ENCODE measurements at places on chromosomes 3 and 15.

DNA sequence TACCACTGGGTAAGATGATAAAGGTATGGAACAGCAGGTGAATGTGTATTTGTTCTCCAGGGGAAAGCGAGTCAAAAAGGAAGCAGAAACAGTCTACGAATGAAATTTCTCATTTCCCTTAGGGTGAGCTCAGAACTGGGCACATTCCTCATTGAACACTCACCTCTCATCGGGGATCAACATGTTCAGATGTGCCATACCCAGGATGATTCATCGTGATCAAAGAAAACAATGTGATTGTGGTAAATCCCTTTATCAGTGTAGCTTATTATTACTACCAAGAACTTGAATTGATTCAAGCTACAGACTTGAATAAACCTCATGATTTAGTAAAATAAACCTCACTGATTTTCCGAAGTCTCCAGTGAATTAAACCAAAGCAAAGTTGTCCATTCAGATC is 72.1 kb downstream of the GJD2 start:
- DNase-seq = no peak

- no peak for DNase-seq
These were observed 28.3 kb upstream of the GALNT15 start for GRCh38 chr3:16146015-16146730.

DNA sequence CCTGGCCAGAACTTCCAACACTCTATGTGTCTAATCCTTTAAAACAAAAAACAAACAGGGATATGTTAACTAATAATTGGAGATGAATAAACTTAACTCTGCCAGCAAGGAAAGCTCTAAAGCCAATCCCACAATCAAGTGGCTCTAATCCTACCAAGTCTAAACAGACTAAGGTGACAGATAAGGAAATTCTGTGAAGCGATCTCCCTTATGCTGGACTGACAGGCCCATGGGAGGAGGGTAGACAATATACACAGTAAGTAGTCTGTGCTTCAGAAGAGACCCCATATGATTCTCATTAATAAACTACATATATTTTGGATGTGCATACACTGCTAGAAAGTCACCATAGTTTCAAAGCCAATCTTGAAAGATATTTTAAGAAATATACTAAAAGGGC is 10.1 kb downstream of the VPS13C start:
- DNase-seq = no peak

- no peak for DNase-seq
These were observed 12.1 kb upstream of the FBLN2 start for GRCh38 chr3:13536832-13537231.

GRCh38 chr3:16323737-16324136 is 58.7 kb downstream of the OXNAD1 start:
- DNase-seq = no peak

- no peak for DNase-seq
These were observed 57.0 kb downstream of the MLH1 start for GRCh38 chr3:37050282-37050681.

DNA sequence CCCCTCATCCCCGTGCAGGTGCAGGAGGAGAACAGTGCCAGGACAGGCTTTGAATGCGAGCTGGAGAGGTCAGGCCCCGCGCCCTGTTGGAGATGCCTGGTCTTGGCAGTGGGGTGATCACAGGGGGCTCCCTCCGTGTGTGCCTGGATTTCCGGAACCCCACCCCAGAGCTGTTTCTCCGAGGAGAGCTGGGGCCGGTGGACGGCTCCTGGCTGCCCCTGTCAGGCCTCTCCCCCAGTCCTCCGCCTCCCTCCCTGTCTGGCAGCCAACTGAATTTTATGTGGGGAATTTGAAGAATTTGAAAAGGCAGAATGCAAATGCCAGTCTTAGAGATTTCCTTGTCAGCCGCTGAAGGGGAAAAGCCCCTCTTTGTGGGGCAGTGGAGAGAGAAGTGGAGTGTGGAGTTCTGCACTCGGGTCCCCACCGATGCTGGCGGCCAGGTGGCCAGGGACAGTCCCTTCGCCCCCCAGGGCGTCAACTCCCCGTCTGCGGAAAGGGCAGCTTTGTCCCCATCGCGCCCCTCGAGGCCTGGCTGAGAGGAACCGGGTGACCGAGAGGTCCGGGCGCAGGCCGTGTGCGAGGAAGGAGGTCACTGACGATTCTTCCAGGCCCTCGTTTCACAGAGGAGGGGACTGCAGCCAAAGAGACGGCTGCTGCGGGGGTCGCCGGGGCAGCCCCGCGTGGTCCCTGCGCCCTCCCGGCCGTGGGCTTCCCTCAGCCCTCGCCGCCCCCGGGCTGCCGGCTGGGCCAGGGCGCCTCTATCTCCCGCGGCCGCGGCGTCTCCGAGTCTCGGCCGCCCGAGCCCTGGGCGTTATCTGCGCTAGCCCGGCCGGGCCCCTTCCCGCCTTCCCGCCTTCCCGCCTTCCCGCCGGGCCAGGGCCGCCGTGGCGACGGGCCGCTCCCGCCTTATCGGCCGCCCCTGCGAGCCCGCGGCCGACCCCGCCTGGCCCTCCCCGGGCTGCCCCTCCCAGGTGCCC is 56.0 kb upstream of the LCTL start:
- no peak for DNase-seq

- DNase-seq = no peak
These were observed 315.1 kb upstream of the PROK2 start for GRCh38 chr3:72100080-72100511.

GRCh38 chr3:194256040-194256945 is 94.8 kb downstream of the CPN2 start:
- DNase-seq = no peak

GRCh38 chr15:66564136-66565041 is 1.4 kb downstream of the LCTL start:
- DNase-seq = no peak

- DNase-seq = no peak
These were observed 21.5 kb upstream of the TIMP4 start for GRCh38 chr3:12180218-12180617.

DNA sequence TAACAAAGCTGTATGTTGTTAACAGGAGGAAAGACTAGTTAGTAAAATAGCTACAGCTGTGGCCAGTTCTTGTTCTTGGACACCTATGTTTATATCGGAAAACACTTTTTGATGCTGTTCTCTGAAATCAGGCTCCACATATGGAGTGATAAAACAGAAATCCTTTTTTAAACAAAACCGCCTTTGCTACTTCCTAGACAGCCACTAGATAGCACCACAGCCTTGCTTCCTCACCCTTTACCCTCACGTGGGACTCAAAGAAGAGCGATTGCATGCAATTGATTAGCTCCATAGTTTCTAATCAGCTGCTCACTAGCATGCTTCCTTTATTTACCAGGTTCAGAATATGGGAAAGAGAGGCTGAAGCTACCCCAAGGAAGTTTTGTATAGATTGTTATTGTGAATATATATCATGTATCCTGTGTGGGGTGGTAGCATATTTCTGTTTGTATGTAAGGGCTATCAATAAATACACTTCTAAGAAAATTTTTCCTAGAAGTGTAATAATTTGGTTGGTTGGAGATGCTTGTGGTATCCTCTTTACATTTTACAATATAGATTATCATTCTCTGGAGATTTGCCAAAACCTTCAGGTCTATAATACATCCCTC is 4.3 kb upstream of the MTFMT start:
- DNase-seq = peak; percentile 23

DNA sequence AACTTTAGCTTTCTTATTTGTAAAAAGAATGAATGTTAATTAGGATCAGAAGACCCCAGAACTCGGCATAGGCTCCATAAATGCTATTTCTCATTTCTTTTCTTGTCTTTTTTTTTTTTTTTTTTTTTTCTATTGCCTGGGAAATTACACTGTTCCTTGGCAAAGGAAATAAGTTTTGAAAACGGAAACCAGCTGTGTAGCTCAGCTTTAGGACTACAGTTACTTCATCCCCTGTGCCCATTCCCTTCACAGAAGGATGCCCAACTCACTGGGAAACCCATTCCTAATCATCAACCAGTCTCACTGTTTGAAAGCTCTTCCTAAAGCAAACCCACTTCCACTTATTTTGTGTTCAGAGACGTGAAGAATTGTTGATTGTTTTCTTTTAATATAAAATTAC is 254.0 kb upstream of the IL12A start:
- no peak for DNase-seq

DNA sequence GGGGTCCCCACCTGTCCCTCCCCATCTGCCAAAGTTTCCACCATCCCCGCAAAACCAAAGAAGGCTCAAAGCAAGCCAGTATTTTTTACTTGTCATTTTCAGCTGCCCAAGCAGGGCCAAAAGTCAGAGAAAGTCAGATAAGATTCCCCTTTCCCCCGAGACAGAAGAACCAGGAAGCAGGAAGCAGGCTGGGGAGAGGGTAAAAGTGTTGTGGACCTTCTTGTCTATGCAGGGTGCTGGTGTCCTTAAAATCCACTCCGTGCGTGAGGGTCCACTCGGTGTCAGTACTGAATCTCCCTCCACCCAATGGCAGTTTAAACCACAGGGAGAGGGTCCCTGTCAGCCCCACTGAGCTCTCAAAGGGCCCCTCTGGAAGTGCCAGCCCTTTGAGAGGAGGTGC is 20.2 kb upstream of the RPL32 start:
- DNase-seq = no peak

DNA sequence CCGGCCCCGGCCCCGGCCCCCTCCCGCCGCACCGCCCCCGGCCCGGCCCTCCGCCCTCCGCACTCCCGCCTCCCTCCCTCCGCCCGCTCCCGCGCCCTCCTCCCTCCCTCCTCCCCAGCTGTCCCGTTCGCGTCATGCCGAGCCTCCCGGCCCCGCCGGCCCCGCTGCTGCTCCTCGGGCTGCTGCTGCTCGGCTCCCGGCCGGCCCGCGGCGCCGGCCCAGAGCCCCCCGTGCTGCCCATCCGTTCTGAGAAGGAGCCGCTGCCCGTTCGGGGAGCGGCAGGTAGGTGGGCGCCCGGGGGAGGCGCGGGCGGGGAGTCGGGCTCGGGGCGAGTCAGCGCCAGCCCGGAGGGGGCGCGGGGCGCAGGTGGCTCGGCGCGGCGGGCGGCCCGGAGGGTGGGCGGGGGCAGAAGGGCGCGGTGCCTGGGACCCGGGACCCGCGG is 352 bp downstream of the CHRD start:
- no peak for DNase-seq

GRCh38 chr3:186520957-186521842 is 23.0 kb downstream of the CRYGS start:
- DNase-seq = peak; percentile 85

DNA sequence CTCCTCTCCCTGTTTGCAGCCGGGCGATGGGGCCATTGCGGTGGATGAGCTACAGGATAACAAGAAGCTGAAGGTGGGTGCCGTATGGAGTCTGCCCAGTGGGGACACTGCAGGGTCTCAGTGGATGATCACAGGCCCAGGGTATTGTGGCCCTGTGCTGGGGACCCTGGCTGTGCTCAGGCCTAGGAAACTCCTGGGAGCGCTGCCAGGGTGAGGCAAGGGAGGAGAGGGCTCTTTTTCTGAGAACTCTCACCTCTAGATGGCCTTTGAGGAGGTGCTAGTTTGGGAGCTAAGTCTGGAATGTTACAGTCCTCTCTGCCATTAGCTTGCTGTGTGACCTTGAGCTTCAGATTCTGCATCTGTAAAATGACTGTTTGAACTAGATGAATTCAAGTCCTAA is 16.4 kb downstream of the SLC24A1 start:
- DNase-seq = no peak

- DNase-seq = no peak
These were observed 19.4 kb downstream of the CA12 start for GRCh38 chr15:63362196-63362595.

- no peak for DNase-seq
These were observed 170.4 kb upstream of the ATP10A start for GRCh38 chr15:26033493-26033892.

GRCh38 chr3:53154881-53155285 is 6.1 kb upstream of the PRKCD start:
- DNase-seq = no peak

- DNase-seq = no peak
These were observed 41.9 kb downstream of the NMD3 start for GRCh38 chr3:161263057-161263456.

- DNase-seq = no peak
These were observed 7.8 kb downstream of the BLOC1S6 start for GRCh38 chr15:45594835-45595530.

DNA sequence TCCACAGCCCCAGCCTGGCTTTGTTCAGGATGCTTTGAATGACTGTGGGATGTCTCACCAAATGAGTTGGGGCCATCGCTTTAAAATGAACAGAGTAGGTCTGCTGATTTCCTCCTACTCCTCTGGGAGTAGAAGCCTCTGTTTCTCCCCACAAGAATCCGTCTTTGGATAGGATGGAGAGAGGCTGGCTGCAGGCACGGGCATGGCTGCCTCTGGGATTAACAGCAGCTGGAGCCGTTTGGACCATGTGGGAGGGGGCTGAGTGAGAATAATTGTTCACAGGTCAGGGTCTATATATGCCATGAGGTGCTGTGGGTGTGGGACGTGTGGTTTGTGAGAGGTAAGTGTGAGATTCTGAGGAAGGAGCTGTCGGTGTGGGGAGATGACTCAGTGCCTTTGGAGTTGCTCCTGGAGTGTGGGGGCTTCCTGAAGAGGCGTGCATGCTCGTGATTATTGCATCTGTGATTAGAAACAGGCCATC is 48.0 kb upstream of the APEH start:
- DNase-seq = no peak

GRCh38 chr3:67522081-67522480 is 132.3 kb downstream of the SUCLG2 start:
- no peak for DNase-seq

DNA sequence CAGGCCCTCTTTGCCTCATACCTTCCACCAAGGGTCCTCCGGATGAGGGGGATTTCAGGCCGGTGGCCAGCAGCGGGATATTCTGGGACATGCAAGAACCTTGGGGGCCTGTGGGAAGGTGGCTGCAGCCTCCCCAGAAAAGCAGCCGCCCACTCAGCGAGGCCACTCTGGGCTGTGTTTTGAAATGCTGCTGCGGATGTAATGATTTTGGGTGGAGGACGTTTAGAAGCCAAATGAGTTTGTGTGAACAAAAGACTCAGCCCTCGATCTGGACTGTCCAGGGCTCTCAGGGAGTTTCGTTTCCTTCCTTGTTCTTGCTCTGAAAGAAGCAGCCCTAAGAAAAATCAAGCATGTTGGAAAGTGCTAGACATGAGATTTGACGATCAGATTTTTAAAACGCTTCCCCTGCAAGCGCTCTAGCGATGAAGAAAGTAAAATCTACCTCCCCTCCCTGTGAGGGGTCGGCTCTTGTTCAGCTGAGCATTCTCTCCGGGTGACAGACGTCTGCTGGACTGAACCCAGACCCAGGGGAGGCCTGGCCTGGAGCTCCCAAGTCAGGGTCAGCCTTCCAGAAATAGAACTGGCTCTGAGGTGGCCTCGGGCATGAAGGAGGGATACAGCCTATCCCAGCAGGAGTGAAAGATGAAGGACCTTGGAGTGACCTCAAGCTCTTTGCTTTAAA is 12.9 kb downstream of the HEG1 start:
- DNase-seq = no peak

DNA sequence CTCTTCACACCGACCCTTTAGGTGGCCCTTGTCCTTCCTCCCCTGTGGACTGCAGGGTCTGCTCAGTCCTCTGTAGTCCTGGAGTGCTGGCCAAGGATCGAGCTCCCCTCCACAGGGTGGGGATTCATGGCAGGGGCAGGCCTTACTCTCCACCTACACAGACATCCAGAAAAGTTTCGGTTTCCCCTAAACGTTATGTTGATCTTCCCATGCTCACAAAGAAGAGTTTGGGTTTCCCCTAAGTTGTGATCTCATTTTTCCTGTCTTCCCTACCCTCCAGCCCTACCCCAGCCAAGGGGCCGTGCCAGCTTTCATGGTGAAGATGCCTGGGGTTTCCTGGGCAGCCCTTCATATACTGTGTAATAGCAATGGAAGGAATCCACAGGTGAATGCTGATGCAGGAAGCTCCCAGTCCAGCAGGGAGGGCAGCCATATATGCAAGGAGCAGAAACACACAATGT is 10.3 kb downstream of the STOML1 start:
- no peak for DNase-seq
